ENCODE measurements at places on chromosomes 7 and 10.

GRCh38 chr7:132956556-132956955 is 125.3 kb downstream of the CHCHD3 start:
- no peak for DNase-seq

GRCh38 chr10:35369049-35369611 is 32.8 kb downstream of the CCNY start:
- DNase-seq = no peak

DNA sequence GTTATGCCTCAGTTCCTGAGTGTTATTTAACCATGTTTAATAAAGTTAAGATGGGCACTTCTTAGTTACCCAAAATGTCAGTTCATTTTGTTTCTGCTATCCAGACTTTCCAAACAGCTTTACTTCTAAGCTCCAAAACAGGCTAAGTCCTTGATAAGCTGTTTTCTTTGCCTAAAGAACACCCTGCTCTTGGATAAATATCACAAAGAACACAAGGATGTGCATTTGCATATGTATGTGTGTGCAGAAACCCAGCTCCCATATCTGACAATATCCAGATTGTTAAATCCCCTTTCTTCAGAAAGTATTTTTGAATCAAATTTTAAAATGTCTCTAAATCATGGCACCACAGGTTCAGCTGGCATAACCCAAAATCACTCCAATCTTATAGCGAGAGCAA is 19.6 kb downstream of the FAM13C start:
- DNase-seq = no peak

DNA sequence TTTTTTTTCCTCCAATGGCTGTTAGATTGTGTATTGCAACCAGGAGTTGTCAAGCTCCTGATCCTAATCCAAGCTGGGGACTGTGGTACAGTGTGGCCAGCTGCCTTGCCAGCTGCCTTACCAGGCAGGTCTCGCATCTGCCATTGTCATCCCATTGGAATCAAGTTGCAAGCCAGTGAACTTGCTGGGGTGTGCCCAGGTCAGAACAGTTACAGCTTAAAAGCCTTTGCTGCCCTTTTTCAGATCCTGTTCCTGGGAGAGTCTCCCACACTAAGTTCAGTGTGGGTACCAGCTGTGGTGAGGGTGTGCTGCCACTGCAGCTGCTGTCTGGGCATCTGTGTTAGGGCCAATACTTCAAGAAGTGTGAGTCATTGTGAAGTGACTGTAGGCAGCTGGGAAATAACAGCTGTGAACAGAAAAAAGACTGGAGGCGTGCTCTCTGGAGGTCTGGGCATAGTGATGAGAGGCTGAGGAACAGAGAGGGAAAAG is 72.8 kb downstream of the CCNY start:
- no peak for DNase-seq

DNA sequence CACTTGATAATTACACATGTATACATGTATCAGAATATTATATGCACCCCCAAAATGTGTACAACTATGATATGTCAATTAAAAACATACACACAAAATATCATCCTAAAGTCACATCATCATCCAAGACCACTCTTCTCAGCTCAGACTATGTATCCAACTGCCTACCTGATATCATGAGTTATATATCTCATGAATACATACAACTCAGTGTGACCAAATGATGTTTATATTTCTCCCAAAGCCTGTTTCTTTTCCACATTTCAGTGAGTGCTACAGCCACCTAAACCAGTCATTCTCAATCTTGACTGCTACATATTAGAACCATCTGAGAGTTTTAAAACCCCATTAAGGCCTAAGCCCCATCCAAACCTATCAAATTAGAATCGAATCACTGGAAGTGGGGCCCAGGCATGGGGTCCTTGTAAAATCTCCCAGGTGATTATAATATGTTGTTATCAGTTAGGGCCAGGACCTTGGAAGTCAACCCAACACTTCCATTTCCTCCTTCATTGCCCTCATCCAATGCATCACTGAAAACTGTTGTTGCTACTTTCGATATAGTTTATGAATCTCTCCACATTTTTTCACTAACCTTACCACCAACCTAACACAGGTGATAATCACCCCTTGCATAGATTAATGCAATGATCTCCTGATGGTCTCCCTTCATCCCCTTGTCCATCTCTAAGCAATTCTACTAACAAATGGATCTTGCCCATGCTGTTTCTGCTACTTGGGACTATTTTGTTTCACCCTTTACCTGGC is 53.8 kb upstream of the ITGB8 start:
- DNase-seq = no peak

GRCh38 chr10:122981066-122981464 is 864 bp downstream of the PSTK start:
- DNase-seq = no peak

DNA sequence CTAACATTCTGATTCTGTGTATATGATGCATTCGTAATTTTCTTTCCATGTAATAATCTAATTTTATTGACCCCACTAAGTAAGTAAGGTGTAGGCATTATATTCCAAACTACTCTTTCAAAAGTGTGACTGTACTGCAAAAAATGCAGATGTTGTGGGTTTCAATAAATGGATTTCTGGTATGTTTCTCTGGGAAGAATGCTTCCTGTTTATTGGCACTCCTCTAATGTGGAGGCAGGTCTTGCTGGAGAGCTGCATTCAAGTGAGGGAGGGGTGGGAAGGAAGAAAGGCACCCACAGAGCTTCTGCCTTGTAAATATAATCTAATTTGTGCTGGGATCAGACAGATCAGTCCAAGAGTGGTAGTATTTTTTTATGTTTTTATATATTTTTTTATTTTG is 23.9 kb downstream of the ST7 start:
- no peak for DNase-seq

DNA sequence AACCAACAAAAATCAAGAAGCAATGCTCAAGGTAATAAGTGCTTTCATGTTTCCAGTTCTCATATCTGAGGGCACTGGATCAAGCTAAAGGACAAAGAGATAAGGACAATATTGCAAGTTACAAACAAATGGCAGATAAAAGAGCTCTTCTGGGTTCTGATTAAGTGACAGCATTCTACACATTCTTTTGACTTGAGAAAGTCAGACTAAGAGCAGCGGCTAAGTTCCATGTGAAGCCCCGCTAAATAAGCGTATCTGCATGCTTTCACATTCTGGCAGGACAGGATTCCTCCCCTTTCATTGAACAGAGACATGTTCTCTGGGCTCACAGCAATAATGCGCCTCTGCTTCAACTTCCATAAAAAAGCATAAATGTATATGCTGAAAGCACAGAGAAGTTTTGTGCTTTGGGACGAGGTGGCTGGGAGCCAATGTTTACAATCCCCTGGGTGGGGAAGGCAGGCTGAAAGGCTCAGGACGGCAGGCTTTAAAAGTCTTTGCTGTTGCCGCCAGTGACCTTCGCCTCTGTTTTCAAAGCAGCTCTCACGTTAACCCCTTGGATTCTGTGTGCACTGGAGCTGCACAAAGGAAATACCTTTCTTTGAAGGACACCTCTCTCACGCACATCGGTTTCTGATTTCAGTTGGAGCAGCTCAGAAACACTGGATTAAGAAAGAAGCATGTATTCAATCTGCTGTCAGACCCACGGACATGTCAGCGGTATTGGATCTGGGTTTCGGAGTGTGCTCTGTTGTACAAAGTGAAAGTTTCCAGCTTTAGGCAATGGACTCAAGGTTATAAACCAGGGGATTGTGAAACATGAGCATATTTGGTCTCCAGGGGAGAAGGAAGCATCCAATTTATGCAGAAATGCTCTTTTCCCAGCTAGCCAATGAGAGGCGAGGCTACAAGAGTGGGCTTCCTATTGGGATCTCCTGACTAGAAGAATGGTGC is 105.4 kb upstream of the FAM133B start:
- no peak for DNase-seq

- no peak for DNase-seq
Observed at GRCh38 chr7:668139-668931, 58.2 kb upstream of the DNAAF5 start.

GRCh38 chr10:44292390-44293002 is 92.4 kb downstream of the CXCL12 start:
- no peak for DNase-seq

DNA sequence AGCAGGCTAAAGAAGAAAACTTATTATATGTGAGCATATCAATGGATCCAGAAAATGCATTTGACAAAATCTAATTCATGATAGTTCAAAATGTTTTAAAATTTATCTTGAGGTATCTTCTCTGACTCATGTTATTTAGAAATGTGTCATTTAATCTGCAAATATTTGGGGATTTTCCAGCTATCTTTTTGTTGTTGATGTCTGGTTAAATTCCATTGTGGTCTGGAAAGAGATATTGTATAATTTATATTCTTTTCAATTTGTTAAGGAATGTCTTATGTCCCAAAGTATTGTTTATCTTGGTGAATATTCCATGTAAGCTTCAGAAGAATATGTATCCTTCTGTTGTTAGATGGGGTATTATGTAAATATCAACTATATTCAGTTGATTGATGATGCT is 942.5 kb downstream of the KCNMA1 start:
- DNase-seq = no peak

- no peak for DNase-seq
Observed at GRCh38 chr7:1758859-1759521, 88.9 kb downstream of the ELFN1 start.

DNA sequence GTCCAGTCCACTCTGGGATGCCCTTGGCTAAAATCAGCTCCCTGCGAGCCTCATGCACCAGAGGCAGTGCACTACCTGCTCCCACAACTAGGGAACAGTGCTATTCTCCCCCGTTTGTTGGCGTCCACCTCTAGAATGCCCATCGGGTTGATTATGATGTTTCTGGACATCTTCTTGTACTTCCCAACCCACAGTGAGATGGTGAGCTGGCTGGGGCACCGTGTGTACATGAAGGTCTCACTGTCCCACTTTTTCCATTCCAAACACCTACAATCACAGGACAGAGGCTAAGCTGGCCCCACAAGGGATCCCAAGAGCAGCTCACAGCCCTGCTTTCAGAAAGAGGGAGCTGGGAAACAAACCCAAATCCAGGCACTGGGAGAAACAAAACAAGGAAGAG is 126.2 kb upstream of the ZNF92 start:
- DNase-seq = no peak

DNA sequence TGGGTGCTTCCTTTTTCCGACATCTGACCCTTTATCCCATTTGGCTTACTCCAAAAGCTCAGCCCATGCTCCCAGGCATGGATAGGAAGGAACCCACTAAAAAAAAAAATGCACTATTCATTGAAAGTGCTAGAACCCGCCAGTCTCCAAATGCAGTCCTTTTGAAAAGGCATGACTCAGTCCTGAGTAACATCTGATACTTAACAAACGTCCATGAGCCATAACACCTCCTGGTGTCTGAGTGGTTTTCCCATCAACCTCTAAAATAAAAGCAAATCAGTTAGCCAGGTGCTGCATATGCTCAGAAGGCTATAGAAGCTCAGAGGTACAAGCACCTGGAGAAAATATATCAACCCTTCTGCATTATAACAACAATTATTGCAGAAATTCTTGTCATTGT is 45.0 kb upstream of the CACUL1 start:
- no peak for DNase-seq

- DNase-seq = no peak
Observed at GRCh38 chr7:26700386-26700785, 164.0 kb downstream of the SKAP2 start.

GRCh38 chr10:24209946-24210491 is 1.1 kb downstream of the KIAA1217 start:
- no peak for DNase-seq

- no peak for DNase-seq
Observed at GRCh38 chr7:3732395-3733005, 431.4 kb downstream of the SDK1 start.

- no peak for DNase-seq
Observed at GRCh38 chr7:92748495-92748894, 87.9 kb downstream of the CDK6 start.

DNA sequence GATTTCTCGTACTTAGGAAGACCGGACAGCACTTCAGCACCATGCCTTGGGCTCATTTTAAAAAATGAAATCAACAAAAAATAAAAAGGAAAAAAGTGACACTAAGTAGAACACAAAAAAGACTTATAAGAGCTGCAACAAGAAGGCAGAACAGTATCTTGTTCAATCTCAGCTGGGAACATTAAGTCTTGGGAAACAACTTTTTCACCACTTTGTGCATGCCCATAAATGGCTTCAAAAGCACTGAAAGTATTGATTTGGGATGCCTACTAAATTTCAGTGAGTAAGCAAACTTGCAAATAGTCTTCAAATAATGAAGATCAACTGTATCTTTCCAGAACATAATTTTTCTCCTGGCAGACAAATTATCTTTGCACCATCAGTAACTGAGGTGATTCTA is 489.3 kb downstream of the NXPH1 start:
- DNase-seq = no peak

DNA sequence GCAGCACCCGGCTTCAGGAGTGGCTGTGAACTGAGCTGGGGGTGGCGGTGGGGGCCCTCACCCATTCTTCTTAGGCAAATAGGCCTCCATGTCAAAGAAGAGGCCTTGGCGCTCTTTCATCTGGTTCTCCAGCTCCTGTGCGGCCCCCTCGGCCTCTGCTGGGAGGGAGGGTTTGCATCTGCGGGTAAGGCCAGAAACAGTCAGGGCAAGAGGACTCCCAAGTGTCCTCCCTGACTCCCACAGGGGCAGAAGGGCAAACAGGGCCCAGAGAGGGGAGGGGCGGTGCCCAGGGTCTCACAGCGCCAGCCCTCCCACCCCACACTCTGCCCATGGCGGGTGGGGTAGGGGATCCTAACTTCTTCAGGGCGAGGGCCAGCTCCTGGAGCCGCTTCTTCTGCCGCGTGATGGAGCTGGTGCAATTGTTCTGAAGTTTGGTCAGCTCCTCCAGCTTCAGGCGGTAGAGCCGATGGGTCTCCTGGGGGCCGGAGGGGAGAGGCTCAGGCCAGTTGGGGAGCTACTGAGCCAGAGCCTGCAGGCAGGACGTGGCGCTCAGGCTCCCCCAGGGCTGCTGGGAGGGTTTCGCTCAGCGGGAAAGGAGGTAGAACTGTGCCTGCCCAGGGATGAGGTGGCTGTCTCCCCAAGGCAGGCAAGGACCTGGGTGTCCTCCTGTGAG is 2.2 kb downstream of the TMEM120A start:
- no peak for DNase-seq

DNA sequence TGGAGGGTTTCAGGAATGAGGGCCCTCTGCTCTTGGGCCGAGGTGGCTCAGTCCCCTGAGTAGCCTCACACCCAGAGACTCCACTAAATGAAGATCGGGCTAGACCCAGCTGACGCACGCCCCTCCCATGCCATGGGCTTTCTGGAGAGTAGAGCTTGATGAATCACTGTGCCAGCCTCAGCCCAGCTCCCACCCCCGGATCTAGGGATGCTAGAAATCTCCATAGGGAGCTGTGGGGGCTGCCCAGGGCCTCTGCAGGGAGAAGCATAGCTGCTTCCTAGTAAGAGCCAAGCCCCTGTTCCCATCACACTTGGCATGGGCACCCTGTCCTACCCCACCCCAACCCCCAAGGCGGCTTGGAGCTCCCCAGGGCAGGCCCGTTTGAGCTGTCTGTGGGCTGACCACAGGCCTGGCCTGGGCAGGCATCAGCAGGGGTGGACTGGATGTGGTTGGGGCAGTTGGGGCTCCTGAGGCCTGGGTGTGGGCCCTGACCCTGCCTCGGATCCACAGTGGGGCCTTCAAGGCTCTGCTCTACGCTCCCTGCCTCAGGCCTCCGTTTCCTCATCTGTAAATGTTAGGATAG is 121.2 kb downstream of the ZMIZ1 start:
- DNase-seq = no peak

- DNase-seq = no peak
Observed at GRCh38 chr10:5449823-5450222, 37.5 kb downstream of the NET1 start.
